ENCODE measurements at places on chromosomes 12 and 14. TPM values are rescaled to one million over a fixed set of nuclear protein-coding genes. Genes with fewer than 3 reads are reported as not detected.

- DNase-seq, result no peak
These were observed 54.3 kb upstream of the CIT start for GRCh38 chr12:119931402-119931801.

GRCh38 chr12:53244337-53244736 lies 12.3 kb upstream of the RARG start:
- no peak for DNase-seq

- DNase-seq, result no peak
These were observed 28.1 kb upstream of the PPM1A start for GRCh38 chr14:60220917-60221316.

GRCh38 chr12:81668475-81668874 lies 90.7 kb downstream of the PPFIA2 start:
- DNase-seq, result peak; percentile 28

GRCh38 chr12:57481671-57482070 lies 2.0 kb upstream of the ARHGAP9 start:
- DNase-seq, result no peak

DNA sequence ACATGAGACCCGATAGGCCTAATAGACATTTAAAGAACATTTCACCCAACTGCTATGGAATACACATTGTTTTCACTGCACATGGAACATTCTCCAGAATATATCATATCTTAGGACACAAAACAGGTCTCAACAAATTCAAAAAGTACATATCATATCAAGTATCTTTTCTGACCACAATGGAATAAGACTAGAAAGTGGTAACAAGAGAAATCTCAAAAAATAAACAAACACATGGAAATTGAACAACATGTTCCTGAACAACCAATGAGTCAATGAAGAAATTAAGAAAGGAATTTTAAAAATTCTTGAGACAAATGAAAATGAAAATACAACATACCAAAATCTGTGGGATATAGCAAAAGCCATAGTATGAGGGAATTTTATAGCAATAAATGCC lies 208.1 kb downstream of the PTPRO start:
- no peak for DNase-seq

DNA sequence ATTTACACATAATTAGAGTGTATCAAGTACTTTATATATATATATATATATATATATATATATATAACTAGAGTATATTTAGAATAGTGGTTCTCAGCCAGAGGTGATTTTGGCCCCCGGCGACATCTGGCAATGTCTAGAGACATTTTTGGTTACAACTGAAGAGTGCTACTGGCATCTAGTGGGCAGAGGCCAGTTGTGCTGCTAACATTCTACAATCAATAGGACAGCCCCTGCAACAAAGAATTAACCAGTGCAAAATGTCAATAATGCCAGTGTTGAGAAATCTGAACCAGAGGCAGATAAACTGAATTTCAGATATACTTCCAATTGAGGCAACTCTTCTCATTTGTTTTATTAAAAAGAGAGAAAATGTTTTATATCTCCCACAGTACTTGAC lies 8.9 kb downstream of the GTF2A1 start:
- DNase-seq, result no peak

DNA sequence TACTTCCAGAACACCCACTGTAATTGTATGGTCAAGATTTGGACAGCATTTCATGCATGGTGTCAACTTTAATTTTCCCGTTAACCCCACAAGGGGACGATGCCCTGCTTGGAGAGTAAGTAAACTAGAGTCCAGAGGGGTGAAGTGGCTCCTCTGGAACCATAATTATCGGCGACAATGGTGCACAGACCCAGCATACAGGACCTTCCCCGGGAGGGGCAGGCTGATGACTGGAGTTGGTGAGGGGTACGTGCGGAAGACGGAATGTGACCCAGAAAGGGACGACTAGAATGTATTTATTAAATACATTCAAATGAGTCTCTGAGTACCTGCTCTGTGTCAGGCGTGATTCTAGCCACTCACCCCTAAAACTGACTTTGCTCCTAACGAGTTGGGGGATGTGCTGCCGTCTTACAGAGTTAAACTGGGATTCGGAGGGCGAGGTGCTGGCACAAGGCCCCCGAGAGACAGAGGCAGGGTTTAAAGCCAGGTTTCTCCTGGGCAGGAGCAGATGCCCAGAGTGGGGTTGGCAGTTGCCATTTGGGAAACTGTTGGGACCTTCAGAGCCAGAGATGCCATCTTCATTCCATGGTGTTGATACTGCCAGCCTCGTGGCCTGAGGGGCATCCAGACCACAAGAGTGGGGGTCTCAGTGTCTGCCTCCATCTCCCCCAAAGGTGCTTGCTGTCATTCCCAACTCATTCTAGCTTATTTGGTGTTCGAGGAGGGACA lies 10.9 kb downstream of the RTL1 start:
- no peak for DNase-seq

GRCh38 chr14:78162202-78162601 lies 8.0 kb upstream of the NRXN3 start:
- DNase-seq, result no peak

DNA sequence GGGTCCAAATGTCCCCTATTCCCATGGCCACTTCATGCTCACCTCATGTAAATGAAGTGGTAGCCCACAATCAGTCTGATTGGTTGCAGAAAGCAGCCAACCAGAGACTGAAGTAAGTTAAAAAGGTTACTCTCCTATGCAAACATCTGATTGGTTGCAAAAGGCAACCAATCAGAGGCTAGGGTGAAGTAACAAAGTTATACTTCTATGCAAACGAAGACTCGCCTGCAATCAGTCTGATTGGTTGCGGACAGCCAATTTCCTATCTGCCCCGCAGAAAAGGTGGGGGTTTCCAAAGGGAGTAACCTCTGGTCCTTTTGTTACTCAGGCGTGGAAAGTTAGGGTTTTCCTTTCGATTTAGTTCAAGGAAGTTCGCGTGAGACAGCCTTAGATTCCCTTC lies 208.1 kb upstream of the NEDD1 start:
- DNase-seq, result no peak

DNA sequence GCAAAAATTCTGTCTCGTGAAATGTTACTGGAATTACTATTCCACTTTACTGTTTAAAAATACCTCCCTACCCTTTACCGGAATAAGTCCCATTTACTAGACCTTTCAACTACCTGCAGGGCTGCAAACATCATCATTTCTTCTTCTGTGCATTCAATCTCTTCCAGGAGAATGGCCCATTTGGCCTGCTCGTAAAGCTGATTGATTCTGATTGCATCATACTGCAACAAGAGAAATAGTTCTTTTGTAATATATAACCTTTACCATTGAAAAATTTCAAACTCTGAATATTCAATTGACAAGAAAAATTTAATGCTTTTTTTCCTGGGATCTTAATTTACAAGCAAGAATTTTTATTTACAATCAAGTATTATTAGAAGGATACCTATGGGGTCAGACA lies 72.4 kb downstream of the FERMT2 start:
- no peak for DNase-seq

DNA sequence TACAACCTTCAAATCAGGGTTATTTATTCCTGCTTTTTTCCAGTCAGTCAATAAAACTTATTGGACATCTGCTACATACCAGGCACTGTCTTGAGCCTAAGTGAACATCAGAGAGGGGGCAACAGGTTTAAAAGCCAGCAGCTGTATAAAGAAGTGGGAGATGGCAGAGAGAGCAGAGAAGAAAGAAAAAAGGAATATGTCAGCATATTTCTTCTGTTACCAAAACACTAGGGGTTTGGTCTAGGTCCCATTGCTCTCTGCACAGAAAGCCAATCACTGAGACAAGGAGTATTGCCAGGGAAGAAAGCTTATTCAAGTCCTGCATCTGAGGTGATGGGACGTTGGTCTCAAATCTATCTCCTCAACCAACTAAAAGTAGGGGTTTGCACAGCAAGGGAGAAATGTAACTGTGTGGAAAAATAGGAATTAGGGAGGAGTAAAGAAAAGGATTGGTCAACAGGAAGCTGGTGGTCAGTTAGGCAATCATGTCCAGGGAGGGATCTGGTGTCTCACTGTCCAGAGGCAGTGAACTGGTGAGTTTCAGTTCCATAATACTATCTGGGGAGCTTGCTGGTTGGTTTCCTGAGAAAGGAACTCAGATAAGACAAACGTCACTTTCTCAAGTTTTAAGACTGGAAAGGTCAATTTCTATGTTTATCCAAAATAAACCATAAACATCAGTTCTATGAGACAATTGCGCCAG lies 107.5 kb downstream of the PHLDA1 start:
- DNase-seq, result no peak

STYX gene
- 12.8 TPM for total RNA-seq

SLC48A1 gene
- 7.4 TPM for total RNA-seq

KRT72 gene
- 7.7 TPM for total RNA-seq

LRRC10 gene
- total RNA-seq, result not detected

Measured in activated naive CD4-positive, alpha-beta T cell treated with anti-CD3 and anti-CD28 coated beads, Interleukin-2, amount 50 U/mL, for 72 hours (primary cell).